ENCODE measurements at places on chromosomes 3 and 15.

GRCh38 chr3:114086356-114086755 is 29.8 kb downstream of the QTRT2 start:
- no peak for DNase-seq

DNA sequence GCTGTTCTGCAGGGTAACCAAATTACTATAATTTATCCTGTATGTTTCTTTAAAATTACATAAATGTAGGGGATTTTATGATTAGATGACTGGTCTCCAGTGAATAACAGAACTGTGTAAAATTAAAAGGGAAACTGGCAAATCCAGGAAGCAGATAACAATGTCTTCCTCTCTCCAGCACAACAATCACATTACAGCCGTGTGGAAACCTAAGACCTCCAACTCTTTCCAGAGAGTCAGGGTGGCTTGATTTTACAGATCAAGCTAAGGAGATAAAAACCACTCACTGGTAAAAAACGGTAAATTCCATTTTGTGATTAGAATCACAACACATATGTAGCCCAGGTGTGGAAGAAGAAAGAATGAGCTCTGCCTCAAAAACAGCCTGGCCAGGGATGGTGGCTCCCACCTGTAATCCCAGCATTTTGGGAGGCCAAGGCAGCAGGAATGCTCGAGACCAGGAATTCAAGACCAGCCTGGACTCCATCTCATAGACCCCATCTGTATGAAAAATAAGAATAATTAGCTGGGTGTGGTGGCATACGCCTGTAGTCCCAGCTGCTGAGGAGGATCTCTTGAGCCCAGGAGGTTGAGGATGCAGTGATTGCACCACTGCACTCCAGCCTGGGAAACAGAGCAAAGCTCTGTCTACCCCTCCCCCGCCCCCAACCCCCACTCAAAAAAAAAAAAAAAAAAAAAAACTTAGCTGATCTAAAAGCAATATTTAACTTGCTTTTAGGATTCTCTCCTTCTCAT is 29.0 kb downstream of the IL17RD start:
- no peak for DNase-seq

- no peak for DNase-seq
Measured at GRCh38 chr3:195458316-195458717, 15.5 kb upstream of the ACAP2 start.

GRCh38 chr3:7188551-7188950 is 327.6 kb downstream of the GRM7 start:
- no peak for DNase-seq

DNA sequence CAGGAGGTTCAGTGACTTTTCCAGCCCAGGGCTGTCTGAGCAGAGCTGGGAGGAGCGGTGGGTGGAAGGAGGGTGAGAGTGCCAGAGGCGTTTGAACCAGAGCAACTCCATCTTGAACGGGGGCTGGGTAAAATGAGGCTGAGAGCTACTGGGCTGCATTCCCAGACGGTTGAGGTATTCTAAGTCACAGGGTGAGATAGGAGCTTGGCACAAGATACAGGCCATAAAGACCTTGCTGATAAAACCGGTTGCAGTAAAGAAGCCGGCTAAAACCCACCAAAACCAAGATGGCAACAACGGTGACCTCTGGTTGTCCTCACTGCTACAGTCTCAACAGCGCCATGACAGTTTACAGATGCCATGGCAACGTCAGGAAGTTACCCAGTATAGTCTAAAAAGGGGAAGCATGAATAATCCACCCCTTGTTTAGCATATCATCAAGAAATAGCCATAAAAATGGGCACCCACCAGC is 60.2 kb downstream of the ABTB1 start:
- no peak for DNase-seq

- no peak for DNase-seq
Measured at GRCh38 chr15:35963326-35963725, 417.4 kb upstream of the DPH6 start.

DNA sequence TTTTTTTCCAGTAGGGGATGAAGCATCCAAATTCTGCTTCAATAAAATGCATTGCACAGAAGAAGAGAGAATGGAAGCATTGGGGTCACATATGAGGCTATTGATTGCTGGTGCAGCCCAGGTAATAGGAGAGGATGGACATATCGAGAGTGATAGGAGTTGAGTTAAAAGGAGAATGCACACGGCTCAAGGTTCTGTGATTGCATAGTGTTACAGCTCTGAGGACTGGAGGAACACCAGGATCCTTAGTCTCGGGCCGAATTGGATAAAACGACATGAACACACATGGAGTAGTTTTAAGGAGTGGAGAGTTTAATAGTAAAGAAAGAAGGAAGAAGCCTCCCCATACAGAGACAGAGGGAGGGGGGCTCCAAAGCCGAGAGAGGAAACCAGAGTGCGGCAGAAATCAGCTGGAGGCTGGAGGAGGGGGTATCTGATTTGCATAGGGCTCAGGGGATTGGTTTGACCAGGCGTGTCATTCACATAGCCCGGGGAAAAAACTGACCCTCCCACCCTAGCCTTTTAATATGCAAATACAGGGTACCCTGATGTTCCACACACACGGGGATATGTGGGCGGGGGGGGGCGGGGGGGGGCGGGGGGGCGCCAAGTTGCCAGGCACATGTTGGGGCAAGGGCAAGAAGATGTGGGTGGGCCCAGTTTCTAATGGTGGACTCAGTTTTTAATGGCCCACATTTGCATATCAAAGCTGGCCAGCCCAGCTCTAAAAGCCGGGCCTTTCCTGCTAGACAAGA is 156.9 kb downstream of the AGBL1 start:
- no peak for DNase-seq

DNA sequence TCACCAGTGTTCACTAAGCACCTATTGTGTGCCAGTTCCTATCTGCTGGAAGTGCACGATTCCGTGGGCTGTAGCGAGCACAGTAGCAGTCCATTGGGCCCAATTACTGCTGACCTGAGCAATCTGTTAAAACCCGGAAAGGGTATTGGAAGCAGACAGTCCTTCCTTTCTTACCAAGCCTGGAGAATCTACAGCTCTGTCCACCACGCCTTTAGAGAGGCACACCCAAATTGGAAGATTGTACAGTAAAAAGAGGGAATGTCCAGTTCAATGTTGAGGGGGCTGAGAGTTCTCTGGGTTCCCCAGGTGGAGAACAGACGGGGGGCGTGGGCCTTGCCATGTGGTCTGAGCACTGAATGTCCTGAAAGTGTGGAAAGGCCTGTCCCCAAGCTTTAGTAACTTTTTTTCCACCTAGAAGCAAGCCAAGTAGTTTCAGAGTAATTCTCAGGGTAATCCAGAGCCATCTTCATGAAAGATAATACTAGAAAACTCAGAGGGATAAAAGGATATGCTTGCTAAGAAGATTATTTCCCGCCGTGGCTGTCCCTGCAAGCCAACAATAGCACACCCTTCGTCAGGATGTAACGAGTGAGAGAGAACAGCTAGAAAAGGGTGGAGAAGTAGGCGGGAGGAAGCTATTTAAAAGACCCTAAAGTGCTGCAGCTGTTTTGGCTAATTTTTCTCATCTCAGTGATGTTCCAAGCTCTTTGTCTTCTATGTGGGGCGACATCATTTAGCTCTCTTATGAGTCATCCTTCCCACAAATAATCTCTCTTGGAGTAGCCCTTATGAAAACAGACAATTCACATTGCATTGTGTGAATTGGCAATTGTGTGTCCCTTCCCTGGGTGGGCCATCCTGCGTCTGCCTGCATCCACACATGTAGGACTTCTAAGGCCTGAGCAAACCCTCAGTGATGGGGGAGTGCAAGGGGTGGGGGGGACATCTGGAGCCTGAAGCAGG is 181.0 kb downstream of the ATG7 start:
- no peak for DNase-seq

- DNase-seq, result no peak
Measured at GRCh38 chr3:148943506-148944205, 47.7 kb upstream of the GYG1 start.

DNA sequence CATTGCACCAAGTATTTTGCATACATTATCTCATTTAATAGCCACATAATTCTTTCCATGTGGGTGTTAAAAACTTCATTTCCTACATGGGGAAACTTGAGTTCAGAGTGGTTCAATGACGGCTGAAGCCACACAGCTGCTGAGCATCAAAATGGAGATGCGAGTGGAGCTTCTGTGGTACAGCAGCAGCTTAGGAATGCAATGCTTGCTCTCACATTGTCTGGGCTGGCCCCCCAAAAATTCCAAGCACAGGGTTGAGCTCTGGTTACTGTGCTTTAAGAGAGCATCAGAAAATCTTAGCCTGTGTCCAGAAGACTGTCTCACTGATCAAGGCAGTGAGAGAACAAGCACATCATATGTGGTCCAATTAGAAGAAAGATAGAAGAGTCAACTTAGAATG is 57.4 kb upstream of the GADL1 start:
- DNase-seq, result no peak

- no peak for DNase-seq
Measured at GRCh38 chr15:31285772-31286261, 40.8 kb upstream of the KLF13 start.

GRCh38 chr15:90807786-90808086 is 60.7 kb upstream of the FURIN start:
- no peak for DNase-seq

DNA sequence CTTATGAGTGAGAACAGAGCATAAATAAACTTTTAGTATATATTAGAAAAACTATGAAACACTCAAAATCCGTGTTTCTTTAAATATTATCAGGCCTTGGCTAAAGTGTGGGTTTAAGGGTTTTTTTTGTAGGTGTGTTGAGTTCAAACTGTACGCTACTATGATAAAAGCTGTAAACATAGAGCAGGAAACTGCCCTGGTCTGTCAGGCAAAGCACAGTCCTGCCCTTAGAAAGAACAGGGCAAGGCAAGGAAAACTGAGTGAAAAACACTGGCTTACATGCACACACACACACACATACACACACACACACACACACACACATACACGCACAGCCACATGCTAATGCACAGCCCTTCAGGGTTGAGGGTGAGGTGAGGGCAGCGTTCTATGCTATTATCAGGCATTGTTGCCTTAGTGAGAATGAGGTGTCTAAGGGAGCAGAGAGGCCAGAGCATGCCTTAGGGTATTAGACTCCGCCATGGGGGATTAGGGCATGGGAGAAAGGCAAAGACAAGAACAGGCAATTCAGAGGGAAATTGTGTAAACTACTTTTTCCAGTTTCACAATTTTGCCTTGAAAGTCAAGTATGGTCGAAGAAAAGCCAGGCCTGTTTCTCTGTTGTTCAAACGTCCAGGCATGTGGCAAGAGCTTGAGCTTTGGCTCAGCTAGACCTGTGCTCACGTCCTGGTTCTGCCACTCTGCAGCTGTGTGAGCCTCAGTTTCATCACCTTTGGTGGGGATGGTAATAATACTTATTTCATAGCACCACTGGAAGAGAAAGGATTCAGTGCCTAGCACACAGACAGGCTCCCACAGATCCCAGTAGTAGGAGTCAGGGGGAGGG is 36.3 kb upstream of the TPM1 start:
- no peak for DNase-seq

Data from T-helper 9 cell (primary cell).